ENCODE measurements at places on chromosomes 4 and X.

- DNase-seq, result no peak
Observed at GRCh38 chrX:10981506-10981905, 129.6 kb upstream of the HCCS start.

- no peak for DNase-seq
Observed at GRCh38 chrX:39599339-39599738, 498.4 kb downstream of the BCOR start.

DNA sequence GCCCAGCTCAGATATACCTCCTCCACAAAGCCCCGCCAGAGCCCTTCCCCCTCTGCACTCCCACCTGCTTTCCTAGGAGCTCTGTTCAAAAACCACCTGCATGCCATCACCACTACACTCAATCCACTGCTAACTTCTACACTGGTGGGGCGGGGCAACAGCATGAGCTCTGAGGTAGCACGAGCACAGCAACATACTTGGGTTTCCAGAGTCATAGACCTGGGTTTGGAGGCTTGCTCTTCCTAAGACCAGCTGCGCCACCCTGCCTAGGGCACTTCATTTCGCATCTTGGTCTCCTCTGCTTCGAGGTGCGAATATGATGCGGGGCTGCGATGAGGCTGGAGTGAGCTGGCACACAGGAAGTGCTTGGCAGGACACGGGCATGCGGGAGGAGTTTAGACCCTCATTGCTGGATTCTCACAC is 3.6 kb downstream of the SASH3 start:
- DNase-seq, result no peak

DNA sequence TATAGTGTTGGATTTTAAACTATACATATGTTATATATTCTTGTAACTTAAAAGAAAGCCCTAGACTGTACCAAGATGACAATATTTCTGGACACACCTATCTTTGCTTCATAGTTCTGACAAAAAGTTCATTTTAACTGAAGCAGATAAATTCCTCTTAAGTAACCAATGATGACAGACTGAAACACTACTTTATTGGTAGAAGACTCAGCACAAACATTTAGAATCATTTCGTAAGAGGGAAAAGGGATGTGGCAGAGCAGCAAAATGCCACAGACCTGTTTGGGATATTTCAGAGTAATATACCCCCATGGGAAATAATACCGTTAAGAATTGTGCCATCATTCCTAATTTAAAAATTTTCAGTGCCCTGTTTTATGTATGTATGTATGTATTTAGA is 56.2 kb downstream of the APOO start:
- no peak for DNase-seq

DNA sequence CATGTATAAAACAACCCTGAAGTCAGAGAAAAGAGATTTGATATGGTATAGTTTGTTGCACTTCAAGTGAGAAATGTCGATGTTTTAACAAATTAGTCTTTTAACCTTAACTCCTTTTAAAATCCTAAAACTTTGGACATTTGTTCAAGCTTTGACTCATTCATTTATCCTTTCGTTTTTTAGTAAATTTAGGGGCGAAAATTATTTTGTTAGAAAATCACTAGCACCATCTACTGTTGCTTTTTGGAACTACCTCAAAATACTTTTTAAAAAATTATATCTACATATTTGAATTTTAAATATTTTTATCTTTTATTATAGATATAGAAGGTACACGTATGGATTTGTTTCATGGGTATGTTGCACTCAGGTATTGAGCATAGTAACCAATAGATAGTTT is 165.1 kb upstream of the POF1B start:
- DNase-seq, result no peak

DNA sequence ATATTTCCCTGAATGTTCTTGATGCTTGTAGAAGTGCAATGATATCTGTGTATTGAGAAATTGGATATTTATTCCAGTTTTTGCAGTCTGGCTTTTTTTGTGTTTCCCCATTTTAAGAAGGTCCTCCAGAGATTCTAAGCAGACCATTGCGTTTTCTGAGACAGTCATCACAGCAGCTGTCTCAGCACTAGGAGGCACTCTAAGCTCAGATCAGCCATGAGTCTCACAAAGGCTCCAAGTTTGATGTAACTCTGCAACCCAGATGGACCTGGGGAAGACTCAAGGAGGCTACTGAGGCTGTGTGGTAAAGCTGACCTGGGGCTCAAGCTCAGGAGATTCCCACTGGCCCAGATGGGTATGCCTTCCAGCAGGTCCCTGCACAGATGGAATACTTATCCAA is 89.3 kb upstream of the CYLC1 start:
- DNase-seq, result no peak

- peak; percentile 11 for DNase-seq
Observed at GRCh38 chrX:42778096-42778495, at the start of gene PPP1R2C. PPP1R2C (minus strand) TSS chrX:42778163; CDS start chrX:42778079, 84 bp downstream.

DNA sequence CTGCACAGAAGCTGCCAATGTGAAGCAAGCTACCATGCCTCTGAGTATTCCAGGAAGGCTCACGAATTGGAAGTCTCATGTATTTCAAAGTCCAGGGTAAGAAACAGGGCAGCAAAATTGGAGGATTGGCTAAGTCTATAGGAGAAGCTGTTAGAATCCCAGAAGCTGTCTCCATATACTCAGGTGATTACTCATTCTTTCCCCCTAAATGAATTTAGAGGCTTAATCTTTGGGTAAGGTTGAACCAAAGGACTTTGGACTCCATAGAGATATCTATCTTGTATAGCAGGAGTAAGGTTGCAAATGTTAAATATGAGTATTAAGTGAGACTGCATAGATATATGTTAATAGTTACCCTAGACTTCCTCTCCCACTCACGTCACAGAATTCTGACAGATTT is 36.3 kb downstream of the STBD1 start:
- no peak for DNase-seq

DNA sequence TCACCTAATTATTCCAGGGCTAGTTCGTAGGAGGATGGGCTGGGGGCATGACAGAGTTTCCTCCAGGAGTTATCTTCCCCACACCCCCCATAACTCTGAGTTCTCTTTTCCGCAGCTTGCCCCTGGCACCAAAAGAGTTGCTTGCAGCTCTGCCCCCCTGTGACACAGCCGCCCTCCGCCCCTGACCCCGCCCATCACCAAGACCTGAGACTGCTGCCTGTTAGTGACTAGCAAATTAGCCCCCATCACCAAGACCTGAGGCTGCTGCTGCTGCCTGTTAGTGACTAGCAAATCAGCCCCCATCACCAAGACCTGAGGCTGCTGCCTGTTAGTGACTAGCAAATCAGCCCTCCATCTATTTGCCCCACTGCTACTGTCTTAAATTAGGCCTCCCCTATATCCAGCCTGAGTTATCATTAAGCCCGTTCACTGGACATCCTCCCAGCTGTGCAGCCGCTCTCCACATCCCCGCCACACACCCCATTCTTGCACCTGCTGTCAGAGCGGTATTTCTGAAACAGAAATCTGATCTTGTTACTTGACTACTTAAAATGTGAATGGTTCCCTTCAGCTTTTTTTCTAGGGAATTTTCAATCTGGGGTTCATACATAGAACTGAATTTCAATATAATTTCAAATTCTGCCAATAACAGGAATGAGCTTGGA is 1.5 kb upstream of the PAPSS1 start:
- peak; percentile 42 for DNase-seq

DNA sequence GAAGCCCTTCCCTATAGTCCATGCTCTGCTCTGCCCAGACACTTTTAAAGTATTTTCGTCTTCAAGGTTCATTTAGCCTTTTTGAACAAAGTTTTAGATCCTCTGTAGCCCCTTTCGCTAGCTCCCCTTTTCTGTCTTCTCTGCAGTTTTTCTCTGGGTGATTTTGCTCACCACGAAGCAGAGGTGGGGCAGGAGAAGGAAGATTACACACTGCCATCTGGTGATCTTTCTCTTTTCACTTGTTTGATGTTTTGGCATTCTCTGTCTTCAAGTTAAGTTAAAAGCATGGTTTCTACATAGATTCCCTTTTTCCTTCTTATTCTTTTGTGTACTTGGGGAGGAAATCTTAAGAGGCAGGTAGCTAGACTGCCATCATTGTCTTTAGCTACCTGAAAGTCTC is 43.9 kb downstream of the CC2D2A start:
- no peak for DNase-seq

GRCh38 chr4:1579901-1580691 is 104.0 kb downstream of the FAM53A start:
- DNase-seq, result peak; percentile 78

DNA sequence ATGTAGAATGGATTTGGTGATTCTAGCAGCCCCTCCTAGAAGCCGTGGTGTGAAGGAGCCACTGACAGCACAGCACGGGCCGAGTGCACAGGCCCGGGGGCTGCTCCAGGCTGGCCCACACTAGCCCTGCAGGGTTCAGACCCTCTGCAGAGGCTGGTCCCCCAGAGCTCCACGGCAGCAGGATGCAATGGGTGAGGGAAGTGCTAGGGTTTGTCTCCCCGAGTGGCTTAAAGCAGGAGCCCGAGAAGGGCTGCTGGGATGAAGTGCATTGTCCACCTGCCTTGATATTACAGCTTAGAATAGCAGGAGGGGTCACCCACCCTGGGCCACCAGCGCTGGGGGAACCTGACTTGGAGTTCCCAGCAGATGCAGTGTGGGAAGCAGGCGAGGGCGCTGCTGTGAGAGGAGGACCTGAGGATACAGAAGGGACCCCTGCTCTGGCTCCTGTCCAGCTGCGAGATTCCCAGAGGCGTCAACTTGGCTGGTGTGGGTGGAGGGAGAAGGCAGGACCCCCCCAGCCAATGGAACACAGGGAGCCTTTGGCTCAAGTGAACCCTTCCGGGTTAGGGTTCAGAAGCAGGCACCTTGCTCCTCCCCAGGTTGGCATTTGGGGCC is 30.0 kb downstream of the WDR1 start:
- no peak for DNase-seq

DNA sequence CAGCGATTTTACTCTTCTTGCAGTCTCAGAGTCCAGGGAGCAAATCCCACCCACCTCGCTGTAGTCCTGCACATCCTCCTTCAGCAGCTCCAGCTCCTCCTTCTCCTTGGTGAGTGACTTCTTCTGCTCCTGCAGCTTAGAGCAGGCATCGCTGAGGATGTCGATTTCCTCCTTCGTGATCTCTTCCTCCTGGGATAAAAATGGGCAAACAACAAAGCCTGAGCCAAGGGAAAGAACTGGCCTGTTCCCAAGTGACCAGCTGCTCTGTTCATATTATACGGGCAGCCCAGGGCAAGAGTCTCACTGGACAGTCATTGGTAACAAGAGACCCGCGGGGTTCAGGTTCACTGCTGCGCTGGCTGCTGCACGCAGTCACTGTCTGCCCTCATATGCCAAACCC is 26.2 kb downstream of the FGFR3 start:
- DNase-seq, result no peak

GRCh38 chrX:36961590-36961989 is 46.6 kb upstream of the FAM47C start:
- DNase-seq, result no peak

- no peak for DNase-seq
Observed at GRCh38 chrX:70613295-70613694, 168.7 kb downstream of the DLG3 start.

- DNase-seq, result no peak
Observed at GRCh38 chr4:67446811-67447210, 98.5 kb downstream of the CENPC start.

DNA sequence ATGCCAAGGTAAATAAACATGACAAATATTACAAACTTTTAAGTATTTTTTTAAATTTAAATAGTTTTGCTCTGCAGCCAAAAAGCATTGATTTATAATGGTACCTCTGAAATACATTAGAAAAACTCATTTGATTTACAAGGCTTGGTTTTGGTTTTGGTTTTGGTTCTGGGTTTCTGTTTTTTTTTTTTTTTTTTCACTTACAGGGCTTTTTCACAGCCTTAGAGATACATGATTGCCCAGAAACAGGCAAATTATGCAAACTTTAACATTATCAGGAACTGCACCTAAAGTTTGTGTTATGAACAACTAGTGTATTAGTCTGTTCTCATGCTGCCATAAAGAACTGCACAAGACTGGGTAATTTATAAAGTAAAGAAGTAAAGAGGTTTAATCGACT is 196.4 kb upstream of the DDX53 start:
- DNase-seq, result no peak

GRCh38 chr4:165604181-165604580 is 225.4 kb downstream of the CPE start:
- DNase-seq, result no peak
